ENCODE measurements at places on chromosomes 5 and 9.
A peak's percentile ranks its signal among the peaks of the same experiment; 100 is the strongest.

DNA sequence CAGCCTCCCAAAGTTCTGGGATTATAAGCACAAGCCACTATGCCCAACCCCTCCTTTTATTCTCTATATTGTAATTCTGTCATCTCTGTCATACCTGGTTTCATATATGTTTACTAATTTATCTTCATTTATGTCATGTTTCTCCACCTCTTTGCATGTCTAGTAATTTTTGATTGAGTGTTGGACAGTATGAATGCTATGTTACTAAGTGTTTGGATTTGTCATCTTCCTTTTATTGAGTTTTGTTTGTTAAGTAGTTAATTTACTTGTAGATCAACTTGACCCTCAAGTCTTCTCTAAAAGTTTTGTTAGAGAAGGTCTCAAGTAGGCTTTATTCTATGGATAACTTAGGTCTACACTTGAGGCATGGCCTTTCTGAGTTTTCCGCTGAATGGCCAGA, 17.2 kb upstream of the CACNA1B start:
- no peak for DNase-seq

DNA sequence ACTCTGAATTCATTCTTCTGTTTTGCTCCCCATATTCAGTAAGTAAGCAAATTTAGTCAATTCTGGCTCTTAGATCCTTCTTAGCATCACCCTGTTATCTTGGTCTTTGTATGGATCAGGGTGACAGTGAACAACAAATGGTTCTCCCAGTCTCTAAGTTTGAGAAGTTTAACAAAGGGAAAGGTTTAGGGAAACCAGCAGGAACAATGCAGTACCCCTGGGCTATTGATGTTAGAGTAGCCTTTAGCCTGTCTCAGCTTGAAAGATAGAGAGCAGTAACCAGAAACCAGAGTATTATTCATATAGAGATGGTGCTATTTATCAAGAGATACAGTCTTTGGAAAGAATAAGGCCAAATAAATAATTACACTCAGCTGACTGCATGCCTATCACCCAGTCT, 241.8 kb downstream of the CDH12 start:
- DNase-seq = no peak

DNA sequence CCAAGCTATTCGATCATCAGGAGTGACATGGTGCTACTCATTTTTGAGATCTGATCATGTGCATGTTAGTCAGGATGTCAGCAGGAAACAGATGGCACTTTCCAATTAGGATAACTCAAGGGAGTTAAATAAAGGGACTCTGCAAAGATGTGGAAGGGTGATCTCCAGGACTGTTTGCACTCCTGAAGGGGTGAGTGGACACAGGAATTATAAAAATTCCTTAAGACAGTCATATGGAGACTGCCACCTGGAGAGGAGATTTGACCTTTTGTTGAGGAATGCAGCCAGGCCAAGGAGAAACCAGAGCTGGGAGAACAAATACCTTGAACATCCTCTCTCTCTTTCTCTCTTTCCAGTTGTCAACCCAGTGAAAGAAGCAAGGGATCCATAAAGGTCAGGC, 189.1 kb downstream of the GABRG2 start:
- no peak for DNase-seq

GRCh38 chr5:78734950-78735349, 86.4 kb upstream of the LHFPL2 start:
- no peak for DNase-seq

DNA sequence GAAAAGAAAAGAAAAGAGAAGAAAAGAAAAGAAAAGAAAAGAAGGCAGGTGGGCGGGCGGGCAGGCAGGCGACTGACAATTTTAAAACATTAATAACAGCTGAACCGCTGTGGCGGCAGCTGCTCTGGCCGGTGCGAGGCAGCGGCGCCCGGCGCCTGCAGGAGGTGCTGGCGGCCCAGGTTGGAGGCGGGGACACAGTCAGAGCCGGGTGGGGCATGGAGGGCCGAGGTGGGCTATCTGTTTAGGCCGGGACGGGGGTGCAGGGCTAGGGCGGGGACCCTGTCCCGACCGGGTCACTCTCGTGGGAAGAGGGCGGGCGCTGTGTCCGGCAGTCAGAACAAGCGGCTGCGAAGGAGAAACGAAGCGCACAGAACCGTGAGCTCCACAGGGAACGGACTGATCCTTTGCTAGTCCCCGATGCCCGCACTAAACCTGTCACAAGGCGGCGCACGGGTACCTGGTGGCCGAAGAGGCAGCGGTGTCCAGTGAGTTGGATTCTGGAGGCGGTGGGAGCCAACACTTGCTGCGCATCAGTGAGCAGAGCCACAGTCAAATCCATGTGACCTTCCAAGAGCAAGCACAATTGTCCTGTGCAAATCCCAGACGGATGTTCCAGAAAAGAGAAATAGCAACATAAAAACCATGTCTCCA, 13.6 kb upstream of the ALDOB start:
- DNase-seq = peak; percentile 26

GRCh38 chr5:113060408-113061025, 83.9 kb downstream of the DCP2 start:
- no peak for DNase-seq

- DNase-seq = no peak
These were observed 1542.2 kb upstream of the CDH9 start for GRCh38 chr5:28580616-28581015.

- no peak for DNase-seq
These were observed 505 bp downstream of the RPS14 start for GRCh38 chr5:150448952-150449516.

DNA sequence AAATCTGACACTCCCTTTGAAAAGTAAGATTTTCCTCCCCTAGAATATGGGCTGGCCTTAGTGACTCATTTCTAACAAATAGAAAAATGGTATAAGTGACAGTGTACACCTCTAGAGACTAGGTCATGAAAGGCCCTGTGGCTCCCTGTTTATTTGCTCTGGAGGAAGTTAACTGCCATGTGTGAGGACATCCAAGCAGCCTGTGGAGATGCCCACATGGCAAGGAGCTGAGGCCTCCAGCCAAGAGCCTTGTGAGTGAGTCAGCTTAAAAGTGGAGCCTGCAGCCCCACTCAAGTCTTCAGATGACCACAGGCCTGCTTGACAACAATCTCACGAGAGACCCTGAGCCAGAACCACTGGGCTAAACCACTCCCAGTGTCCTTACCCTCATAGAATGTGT, 128.1 kb upstream of the LHFPL2 start:
- no peak for DNase-seq

- no peak for DNase-seq
These were observed 241.2 kb downstream of the PIK3R1 start for GRCh38 chr5:68456756-68457217.

DNA sequence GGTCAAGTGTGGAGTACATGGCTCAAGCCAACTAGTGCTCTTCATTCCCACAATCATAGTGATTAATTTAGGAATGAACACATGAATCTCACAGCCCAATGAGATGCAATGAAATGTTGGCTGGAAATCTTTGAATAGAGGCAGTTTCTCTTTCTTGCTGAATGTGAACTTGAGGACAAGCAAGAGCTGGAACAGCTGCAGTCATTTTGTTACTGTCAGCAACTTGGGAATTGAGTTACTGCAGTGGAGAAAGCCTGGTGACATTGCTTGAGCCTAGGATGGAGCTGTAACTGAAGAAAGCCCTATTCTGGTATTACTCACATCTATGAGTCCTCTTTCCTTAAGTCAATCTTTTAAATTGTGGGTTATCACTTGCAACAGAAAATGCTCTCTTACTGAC, 62.3 kb downstream of the YIPF5 start:
- DNase-seq = no peak

- DNase-seq = no peak
These were observed 40.5 kb upstream of the LPCAT1 start for GRCh38 chr5:1564182-1564748.

GRCh38 chr9:135198586-135199285, 111.3 kb downstream of the OLFM1 start:
- DNase-seq = no peak

DNA sequence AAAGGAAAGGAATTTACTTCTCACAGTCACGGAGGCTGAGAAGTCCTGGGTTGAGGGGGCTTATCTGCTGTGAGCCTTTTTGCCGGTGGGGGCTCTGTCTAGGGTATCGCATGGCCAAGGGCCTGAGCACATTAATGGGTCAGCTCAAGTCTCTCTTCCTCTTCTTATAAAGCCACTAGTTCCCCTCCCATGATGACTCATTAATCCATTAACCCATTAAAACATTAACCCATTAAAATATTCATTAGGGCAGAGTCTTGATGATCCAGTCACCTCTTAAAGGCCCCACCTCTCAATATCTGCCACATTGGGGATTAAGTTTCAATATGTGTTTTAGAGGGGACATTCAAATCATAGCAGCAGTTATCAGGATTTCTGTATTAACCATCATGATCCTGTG, 406.3 kb downstream of the SPOCK1 start:
- no peak for DNase-seq

DNA sequence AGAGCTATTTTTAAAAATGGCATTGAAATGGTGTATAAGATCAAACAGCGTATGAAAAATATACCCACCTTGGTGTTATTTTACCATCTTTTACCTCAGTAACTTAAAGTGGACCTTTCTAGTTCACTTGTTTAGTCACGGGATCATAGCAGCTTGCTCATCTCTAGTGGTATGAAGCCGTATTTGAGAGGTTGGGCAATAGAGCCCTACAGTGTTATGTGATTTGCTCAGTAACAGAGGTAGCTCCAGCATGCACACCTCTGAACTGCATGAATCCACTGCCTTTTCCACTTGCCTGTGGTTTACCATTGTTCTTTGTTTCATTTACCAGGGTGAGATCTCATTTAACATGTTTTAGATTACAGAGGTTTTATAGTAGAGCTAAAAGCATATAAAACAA, 134.4 kb downstream of the ATG10 start:
- no peak for DNase-seq

- DNase-seq = no peak
These were observed 13.5 kb upstream of the GNA14 start for GRCh38 chr9:77661566-77662085.

- no peak for DNase-seq
These were observed 713 bp downstream of the MOB3B start for GRCh38 chr9:27528886-27529315.

GRCh38 chr9:103649086-103649485, 445.0 kb upstream of the SMC2 start:
- no peak for DNase-seq

GRCh38 chr5:93433422-93433821, 147.6 kb downstream of the NR2F1-AS1 start:
- DNase-seq = no peak

DNA sequence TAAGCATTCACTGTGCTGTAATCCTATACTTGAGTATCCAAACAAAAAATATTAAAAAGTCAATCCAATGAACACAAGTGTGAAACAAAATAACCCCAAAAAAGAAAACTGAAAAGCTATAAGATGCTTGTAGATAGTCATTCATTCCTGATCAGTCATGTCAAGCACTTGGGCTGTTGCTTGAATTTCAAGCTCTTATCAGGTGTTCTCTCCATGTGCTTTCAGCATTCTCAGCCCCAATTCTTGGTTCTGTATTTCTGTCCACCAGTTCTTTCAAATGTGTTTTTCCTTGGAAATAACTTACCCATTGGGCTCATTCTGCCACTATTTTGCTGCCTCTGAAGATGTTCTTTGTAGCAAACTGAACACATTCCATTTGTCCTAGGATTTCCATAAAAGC, 4.7 kb downstream of the ZFAND5 start:
- no peak for DNase-seq

DNA sequence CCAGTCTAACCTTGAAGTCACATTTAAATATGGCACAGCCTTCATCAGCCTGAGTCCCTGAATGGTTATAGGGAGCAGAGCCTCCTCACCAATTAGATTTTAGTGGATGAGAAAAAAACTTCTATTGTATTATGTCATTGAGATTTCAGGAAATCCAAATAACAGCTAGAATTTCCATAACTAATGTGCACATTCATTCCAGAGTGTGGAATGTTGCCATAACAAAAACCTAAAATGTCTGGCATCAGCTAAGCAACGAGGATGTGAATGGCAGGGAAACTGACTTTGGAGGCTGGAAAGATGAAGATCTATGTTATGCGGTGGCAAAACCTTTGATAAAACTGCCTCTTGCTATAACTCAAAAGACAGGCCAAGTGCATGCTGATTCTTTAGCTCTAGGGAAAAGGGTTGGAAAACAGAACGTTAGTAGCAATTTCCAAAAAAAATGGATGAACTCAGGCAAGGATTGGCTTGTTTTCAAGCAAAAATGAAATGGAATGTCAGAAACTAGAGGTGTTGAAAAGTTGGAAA, 91.3 kb upstream of the NFIB start:
- no peak for DNase-seq

GRCh38 chr5:92460505-92460904, 1077.4 kb upstream of the ARRDC3 start:
- DNase-seq = no peak

GRCh38 chr5:16508730-16509531, 43.3 kb upstream of the ZNF622 start:
- no peak for DNase-seq
